Stimulated activated CD8-positive, alpha-beta memory T cell treated with anti-CD3 and anti-CD28 coated beads, Interleukin-15, amount 100 ng/mL, for 48 hours (primary cell): ENCODE measurements at places on chromosomes 7 and 10.

- no peak for DNase-seq
Measured at GRCh38 chr10:114250716-114251115, 11.7 kb downstream of the VWA2 start.

GRCh38 chr10:16520900-16521299, 779 bp downstream of the C1QL3 start:
- peak; percentile 20 for DNase-seq

DNA sequence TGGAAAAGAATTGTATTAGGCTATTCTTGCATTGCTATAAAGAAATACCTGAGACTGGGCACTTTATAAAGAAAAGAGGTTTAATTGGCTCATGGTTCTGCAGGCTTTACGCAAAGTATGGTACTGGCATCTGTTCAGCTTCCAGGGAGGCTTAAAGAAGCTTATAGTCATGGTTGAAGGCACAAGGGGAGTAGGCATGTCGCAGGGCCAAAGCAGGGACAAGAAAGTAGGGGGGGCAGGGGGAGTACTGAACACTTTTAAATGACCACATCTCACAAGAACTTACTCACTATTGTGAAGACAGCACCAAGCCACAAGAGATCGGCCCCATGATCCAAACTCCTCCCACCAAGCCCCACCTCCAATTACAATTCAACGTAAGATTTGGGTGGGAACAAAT, 152.5 kb upstream of the PHF14 start:
- no peak for DNase-seq

GRCh38 chr7:54802841-54803240, 43.8 kb upstream of the SEC61G start:
- peak; percentile 8 for DNase-seq

GRCh38 chr7:24192691-24193090, 91.3 kb upstream of the NPY start:
- DNase-seq: no peak

DNA sequence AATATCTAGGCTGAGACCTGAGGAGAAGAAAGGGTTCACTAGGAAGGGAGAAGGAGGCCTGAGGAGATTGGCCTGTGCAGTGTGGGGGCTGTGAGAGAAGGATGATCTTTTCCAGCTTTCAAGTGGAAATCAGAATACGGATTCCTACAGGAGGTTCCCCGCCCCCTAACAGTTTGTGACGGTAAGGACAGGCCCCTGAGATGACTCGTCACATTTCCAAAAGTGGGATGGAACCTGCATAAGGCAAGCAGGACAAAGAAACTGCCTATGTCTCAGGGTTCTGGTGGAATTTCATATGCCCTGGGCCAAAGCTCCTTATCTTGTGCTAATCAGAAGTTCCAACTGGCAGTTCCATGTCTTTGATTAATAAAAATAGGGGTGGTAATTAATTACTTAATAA, 275.6 kb downstream of the SNX10 start:
- no peak for DNase-seq

DNA sequence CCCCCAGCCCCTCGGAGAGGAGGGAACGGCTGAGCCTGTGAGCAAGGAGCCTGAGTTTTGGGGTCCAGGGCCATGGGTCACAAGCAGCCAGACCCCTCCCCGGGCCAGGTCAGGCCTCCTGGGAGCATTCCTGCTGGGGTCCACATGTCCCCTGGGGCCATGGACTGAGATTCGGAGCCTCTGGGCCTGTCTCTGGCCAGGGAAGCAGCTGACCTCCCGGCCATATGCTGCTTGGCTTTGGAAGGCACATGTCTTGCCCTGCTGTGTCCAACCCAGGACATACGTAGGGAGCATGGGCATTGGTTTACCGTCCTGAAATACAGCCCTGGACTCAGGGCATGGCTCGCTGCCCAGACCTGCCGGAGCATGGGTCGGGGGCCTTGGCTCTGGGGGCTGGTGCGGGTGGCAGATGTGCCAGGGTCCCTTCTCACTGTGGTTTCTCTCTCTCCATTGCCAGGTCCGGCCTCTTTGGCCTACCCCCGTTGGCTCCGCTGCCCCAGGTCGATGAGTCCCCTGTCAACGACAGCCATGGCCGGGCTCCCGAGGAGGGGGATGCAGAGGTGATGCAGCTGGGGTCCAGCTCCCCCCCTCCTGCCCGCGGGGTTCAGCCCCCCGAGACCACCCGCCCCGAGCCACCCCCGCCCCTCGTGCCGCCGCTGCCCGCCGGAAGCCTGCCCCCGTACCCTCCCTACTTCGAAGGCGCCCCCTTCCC, 7.3 kb downstream of the PWWP2B start:
- no peak for DNase-seq
